NCI-H2029 treated with DMSO at 0.1 percent for 48 hours (cell line): ENCODE measurements at places on chromosomes 2 and 18.

DNA sequence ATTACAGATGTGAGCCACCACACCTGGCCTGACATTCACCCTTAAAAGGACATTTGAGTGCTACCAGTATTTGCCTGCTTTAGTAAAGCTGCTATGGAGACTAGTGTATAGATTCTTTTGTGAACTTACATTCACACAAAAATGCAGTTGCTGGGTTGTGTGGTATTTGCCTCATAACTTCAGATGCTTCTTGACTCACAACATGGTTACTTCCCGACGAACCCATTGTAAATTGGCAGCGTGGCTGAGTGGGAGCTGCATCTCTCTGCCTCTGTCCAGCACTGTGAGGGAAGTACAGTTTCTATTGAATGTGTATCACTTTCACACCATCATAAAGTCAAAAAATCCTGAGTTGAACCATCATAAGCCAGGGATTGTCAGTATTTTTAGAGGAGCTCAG lies 56.9 kb downstream of the RRM2 start:
- no peak for DNase-seq

DNA sequence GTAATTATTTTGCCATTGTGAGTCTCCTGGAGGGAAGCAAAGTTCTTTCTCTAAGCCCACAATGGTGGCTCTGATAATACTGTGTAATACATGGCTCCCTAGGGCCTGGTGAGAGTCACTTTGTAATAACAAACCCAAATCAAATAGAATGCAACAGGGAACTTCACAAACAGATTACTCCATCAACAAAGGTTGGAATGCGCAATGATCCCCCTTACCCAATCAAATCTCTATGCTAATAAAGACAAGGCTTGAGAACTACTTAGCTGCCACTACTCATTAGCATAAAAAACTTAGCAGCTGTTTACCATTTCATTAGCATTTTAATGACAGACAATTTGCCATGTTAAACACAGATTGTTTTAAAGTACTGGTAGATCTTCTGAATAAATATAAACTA lies 285.6 kb upstream of the SESTD1 start:
- no peak for DNase-seq

GRCh38 chr18:7566567-7567473 lies at the start of gene PTPRM:
TSS of gene PTPRM (plus strand) at chr18:7567316. CDS start at chr18:7567819, 503 bp downstream.
- DNase-seq: no peak

- DNase-seq: no peak
Observed at GRCh38 chr2:216554755-216555154, 56.1 kb downstream of the RPL37A start.

- DNase-seq: no peak
Observed at GRCh38 chr2:70574109-70574508, 20.5 kb upstream of the TGFA start.

DNA sequence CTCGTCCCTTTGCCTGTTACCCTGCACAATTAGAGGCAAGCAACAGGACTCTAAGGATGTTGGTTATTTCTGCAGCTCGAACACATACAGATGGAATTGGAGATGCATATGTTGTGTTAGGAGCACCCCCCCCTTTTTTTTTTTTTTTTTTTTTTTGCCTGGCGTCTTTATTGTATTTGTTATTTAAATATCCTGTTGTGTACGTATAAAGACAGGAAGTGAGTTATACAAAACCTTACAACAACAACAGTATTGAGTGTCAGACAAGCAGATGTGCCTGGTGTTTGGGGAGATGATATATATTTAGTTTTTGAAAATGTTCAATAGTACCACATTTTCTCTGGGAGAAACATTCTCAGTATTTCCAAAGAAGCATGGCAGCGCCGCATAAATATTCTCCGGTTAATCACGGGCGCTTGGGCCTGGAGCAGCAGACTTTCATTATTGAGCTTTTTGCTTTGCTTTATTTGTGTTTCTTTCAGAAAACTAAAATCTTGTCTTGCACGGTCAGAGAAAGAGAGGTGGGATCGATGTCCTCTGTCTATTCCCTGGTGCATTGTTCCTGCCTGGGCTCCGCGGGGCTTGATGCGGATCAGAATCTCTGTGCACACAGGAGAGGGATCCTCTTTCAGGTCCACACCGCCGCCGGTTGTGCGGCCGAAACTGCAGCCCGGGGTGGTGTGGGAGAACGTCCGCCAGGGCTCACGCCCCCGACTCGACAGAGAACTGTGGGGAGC lies 23.2 kb upstream of the ZNF516 start:
- DNase-seq: no peak

DNA sequence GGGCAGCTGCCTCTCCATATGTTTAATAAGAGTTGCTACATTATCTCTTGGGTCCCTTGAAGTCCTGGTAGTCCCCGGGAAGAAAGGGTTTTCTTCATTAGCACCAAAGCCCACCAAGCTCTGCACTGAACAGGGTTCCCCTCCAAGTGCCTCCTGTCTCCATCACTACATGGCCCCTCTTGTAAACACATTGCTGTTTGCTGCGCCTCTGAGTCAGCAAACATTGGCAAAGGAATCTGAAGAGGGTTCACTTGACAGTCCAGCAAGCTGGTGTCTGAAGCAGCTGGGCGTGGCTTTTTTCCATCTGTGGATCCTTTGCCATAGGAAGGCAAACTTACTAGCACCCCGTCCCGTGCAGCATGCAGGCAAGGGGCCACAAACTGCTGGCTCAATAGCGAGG lies 82.8 kb downstream of the TEX51 start:
- DNase-seq: no peak

- DNase-seq: no peak
Observed at GRCh38 chr18:32542221-32542798, 71.6 kb upstream of the GAREM1 start.

GRCh38 chr2:68645523-68645922 lies 2.1 kb downstream of the PROKR1 start:
- DNase-seq: no peak

GRCh38 chr2:213177679-213178078 lies 26.3 kb upstream of the IKZF2 start:
- DNase-seq: no peak

GRCh38 chr18:63373161-63373560 lies 6.2 kb upstream of the KDSR start:
- no peak for DNase-seq

DNA sequence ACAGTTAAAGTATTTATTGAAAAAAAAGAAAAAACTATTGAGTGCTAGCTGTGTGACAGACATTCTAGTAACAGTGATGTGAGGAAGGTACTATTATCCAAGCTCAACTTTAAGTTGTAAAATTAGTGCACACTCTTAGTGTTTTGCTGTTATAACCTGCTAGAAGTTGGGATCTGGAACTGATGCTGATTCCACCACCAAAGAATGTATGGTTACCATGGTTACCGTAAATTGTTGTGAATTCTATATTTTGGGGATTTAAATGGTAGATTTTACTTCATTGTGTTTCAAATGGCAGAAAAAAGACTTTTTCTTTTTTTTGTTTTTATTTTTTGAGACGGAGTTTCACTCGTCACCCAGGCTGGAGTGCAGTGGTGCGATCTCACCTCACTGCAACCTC lies 5.3 kb downstream of the AGFG1 start:
- DNase-seq: no peak

- no peak for DNase-seq
Observed at GRCh38 chr2:41955316-41956043, 92.3 kb upstream of the PKDCC start.
